ENCODE measurements at places on chromosomes 1 and 21.

DNA sequence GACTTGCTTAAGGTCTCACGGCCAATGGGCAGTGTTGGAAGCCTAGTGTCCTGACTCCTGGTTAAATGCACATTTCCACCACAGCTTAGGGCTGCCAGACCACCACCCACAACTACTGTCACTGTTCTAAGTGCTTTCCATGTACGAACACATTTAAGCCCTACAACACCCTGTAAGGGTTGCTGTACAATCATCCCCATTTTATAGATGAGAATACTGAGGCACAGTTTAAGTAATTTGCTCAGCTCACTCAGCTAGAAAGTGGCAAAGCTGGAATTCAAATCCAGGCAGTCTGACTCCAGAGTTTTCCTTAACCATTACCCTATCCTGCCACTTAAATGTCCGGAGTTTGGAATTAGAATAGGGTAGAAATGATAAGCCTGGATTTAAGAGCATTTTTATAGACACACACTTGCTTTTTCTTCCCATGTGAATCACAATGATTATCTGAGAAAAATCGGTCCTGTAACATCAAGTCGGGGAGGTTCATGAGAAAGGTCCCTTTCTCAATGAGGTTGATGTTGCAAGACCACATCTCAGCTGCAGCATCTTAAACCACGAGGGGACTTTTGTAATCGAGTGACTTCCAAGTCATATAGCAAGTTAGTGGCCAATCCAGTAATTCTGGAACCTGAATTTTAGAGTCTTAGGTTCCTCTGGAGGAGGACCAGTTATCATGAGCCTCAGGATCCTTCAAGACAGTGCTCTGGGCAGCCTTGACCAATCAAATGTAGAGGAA, 8.6 kb downstream of the E2F2 start:
- DNase-seq: no peak

DNA sequence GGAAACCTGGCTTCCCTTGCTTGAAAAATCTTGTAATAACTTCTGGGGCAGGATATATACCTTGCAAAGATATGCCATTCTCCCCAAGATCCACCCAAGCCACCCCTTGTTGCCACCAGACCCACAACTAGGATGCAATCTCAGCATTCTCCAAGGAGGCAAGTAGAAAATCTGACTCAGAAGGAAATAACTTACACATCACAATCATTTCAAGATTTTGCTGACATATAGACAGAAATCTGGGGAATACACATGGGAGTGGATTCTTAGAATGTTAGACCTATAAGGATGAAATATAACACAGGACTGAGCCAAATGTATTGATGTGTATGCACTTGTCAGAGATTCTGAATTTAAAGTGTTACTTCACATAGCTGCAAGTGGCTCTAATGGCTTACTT, 14.8 kb upstream of the ZDHHC18 start:
- DNase-seq: no peak

DNA sequence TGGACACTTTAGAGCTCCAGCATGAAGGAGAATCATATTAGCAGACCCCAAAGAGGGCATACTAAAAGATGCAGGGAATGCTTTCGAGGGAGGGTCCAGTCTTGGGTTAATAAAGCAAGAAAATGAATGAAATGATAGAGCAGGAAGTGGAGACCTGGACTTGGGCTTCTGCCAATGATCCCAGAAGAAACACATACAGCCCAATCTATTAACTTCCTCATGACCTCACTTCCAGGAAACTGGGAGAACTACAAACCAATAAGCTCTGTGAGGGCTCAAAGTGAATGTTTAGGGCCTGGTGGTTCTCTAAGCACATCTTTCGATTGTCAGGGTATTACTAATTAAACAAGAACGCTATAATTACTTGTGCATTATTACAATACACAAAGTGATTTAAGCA, 53.6 kb upstream of the SSX2IP start:
- no peak for DNase-seq

DNA sequence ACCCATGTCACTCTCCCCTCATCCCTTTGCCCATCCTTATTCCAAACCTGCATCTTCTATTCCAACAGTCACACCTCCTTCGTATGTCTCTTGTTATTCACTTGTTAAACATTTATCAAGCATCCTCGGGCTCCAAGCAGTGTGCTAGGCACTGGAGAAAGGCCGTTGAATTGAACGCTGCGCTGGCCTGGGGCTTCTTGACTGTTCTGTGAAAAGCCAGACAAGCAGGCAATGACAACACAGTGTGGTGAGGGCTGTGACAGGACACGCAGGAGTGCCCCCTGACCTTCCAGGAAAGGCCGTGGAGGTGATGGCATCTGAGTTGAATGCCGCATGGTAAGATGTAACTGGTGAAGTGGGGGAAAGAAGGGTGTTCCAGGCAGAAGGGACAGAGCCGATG, 19.2 kb downstream of the ETV3 start:
- DNase-seq: no peak

- no peak for DNase-seq
Observed at GRCh38 chr21:17576080-17576835, 36.4 kb downstream of the BTG3 start.

DNA sequence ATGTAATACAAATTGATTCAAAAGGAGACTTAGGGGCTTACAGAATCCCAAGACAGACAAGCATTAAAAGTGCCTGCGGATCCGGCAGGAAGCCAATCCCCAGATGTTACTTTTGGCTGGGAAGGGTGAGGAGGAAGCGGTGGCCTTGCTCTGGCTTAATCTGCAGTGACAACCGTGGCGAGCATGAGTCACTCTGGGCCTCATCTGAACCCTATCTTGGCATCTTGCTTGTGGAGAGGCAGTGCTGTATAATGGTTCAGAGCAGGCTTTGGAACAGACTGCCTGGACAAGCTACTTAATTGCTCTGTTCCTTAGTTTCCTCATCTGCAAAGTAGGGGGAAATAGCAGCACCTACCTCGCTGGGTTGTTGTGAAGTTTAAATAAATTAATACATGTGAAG, 74.1 kb downstream of the XCL2 start:
- peak; percentile 28 for DNase-seq

GRCh38 chr1:186535388-186536133, 74.6 kb upstream of the PDC start:
- no peak for DNase-seq

- DNase-seq: no peak
Observed at GRCh38 chr1:13595411-13595810, 11.8 kb downstream of the PDPN start.

DNA sequence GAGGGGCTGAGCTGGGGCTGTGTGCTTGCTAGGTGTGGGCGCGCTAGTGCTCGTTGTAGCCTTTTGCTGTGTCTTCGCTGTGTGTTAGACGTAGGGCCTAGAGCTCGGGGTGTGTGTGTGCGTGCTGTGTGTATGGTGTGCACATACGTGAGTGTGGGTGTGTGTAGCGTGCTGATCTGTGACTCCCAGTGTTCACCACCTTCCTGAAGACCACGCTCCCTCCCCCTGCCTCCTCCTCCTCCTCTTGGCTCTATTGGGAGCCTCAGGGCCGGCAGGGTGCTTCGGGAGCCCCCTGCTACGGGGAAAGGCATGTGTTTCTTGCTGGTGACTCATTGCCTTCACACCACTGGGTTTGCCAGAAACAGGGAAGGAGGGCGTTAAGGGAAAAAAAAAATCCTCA, 9.4 kb upstream of the KCNC4 start:
- no peak for DNase-seq

Measured in CD4-positive, alpha-beta T cell treated with Interleukin-12 subunit alpha and Interleukin-12 subunit beta, for 1 hour (primary cell).